Stimulated activated naive CD4-positive, alpha-beta T cell treated with Interleukin-2 at 50 U/mL for 16 hours (primary cell): ENCODE measurements at places on chromosomes 6 and 20.

- no peak for DNase-seq
Measured at GRCh38 chr6:47859175-47859574, 77.3 kb downstream of the OPN5 start.

DNA sequence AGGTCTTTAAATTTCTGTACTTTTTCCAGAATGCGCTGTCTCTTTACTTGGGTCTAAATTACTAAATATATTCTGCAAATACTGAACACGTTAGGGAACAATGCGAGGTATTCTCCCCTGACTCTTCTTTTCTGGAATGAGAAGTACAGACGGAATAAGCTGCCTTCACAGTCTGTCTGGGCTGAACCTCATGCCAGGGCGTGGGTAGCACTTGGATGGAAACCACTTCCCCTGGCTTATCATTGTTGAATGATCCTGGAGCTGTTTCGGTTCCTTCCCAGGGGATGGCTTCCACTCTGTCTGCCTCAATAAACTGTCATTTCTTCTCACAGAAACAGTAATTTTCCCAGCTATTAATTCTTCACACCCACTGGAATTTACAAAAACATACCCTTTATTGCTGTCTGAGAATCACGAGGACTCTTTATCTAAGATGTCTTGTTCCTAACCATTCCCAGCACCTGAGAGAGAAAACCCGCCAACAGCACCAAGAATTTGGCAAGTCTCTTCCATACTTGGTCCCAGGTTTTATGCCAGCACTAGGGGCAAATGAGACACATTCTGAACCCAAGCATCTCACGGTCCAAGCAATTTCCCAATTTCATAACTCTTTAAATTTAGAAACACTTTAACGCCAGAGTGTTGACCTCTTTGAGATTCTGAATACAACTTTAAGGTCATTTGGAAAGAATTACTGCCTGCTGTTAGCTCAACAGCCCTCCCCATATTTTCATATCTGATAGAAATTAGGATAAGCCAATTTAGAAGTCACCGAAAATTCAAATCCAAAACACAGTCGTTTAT lies 43.2 kb upstream of the ADGRF5 start:
- no peak for DNase-seq

DNA sequence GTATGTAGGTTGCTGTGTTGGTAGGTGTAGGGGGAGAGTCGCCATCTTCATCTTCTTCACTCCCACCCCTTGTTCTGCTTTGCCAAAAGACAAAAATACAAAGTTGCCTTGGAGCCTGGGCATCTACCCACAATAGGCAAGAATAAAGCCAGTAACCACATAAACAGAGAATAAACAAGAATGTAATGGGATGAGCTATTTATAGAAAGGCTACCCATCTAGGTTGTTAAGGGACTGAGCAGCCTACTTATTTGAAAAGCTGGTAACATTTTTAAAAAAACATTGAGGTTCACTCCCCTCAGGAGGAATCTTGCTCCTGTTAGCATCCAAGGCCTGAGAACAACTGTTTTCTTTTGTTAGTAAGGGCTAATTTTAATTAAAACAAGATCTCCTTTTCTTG lies 301.4 kb upstream of the STXBP5 start:
- no peak for DNase-seq

DNA sequence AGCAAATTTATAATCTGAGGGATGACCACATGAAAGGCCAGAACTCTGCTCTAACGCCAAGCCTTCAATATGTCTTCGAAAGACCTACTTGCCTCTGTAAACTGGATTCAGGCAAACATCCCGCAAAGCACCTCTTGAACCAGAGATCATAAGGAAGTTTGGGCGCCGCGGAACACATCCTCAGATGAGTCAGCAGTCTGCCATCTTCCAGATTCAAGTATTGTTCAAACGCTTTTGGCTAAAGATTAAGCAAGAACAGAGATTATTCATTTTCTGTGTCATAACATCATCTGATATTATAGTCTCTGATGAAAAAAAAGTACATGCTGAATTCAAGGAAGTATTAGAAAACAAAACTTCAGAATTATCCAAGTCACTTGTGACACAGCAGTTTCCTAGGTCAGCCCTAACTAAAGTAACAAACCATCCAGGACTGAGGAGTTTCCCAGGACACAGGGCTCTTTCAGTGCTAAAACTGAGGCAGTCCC lies 20.8 kb downstream of the TBC1D7 start:
- no peak for DNase-seq

DNA sequence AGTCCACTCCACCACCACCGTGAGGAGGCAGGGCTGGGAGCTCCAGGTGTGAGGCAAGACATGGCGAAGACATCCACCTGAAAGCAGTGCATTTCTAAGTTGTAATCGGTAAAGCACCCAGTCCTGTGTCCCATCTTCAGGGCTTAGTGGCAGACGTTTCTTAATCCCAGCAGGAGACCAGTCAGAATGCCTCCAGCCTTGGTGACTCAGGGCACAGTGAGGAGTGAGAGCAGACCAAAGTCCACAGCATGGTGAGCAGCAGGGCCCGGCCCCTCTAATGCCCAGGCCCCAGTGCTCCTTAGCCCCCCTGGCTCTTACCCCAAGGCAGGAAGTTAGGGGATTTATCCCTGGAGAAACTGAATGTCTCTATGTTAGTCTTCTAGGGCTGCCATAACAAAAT lies 183.9 kb downstream of the SYNDIG1 start:
- DNase-seq: no peak

GRCh38 chr6:150632785-150633485 lies 33.2 kb downstream of the PLEKHG1 start:
- no peak for DNase-seq

- DNase-seq: no peak
Measured at GRCh38 chr6:106300944-106301343, 24.6 kb downstream of the ATG5 start.

DNA sequence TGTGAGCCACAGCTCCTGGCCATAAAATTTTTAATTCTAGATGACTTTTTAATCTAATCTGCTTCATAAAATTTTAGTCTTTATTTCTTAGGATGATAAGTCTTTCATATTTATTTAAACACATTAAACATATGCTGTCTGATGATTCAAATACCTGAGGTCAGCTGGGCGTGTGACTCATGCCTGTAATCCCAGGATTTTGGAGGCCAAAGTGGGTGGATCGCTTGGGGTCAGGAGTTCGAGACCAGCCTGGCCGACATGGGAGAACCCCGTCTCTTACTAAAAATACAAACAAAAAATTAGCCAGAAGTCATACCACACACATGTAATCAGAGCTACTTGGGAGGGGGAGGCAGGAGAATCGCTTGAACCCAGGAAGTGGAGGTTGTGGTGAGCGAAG lies 53.1 kb downstream of the RBM24 start:
- DNase-seq: no peak

DNA sequence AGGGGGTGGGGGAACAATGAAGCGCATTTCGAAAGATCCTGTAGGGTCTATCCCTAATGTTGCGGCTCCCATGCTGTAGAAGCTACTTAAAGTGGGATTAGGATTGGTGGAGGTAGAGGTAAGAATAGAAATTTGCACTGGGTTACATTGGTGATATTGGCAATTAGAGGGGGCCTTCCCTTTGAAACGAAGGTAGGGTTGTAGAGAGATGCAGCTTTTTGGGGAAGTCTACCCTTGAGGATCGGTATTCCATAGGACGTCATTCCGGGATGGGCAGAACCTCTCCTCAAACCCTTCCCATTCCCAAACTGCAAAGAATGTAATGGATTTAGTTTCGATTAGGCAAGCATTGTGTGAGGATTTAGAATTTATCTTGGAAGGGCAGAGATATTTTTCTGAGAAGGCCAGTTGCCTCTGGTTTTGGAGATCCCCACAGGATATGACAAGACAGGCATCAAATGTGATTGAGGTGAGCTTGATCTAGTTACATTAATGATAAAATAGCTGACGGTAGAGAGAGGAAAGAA lies 5.4 kb upstream of the ZNFX1 start:
- no peak for DNase-seq

DNA sequence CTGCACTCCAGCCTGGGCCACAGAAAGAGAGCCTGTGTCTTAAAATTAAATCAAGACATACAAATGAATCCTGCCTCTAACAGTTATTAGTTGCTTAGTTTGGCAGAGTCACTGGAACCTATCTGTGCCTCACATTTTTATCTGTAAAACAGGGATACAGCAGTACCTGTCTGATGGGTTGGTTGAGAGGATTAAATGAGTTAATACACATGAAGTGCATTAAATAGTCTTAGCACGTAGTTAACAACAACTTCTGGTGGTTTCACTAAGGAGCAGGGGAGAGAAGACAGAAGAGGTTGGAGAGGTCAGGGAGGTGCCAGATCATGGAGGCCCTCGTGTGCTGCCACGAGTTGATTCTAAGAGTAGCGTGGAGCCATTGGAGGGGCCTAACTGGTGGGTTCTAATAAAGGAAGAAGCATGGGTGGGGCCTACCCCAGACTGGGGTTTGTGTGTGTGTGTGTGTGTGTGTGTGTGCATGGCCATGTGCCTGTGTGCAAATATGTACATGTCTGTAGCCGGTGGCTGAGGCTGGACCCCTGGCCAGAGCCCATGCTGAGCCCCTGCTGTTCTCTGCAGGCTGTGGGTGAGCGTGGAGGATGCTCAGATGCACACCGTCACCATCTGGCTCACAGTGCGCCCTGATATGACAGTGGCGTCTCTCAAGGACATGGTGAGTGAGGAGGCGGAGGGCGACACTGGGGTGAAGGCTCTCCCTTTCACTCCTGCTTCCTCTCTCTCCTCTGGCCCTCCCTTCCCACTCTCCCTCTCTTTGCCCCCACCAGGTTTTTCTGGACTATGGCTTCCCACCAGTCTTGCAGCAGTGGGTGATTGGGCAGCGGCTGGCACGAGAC lies 9.1 kb downstream of the RBCK1 start:
- no peak for DNase-seq

GRCh38 chr6:57298741-57299140 lies 18.7 kb upstream of the PRIM2 start:
- no peak for DNase-seq

GRCh38 chr20:16246291-16246690 lies 327.0 kb downstream of the KIF16B start:
- DNase-seq: no peak

- DNase-seq: no peak
Measured at GRCh38 chr6:127907960-127908640, 7.2 kb upstream of the THEMIS start.

DNA sequence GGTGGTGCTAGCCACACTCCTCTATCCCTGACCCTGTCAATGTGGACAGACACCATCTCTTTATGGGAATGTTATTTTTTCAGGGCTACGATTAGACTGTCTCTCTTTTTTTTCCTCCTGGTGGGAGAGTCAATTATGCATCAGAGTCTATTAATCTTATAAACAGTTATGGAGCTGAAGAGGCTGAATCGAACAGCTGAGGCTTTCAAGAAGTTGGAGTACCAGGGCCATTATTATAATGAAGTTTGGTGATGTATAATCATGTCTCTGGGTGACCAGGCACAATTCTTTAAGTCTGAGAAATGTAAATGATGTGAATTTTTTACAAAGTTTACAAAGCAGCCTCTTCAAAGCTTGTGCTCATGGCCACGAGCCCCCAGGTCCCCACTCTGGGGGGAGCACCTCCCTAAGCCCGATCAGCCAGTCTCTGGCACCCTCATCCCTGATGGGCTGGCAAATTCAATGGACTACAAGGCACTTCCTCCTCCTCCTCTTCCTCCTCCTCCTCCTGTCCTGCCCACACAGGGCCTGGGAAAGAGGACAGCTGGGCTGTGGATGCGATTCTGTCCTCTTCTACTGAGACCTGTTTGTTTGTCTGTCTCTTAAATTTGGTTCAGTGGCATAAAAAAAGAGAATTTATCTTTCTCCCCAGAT lies 43.9 kb upstream of the QKI start:
- no peak for DNase-seq

DNA sequence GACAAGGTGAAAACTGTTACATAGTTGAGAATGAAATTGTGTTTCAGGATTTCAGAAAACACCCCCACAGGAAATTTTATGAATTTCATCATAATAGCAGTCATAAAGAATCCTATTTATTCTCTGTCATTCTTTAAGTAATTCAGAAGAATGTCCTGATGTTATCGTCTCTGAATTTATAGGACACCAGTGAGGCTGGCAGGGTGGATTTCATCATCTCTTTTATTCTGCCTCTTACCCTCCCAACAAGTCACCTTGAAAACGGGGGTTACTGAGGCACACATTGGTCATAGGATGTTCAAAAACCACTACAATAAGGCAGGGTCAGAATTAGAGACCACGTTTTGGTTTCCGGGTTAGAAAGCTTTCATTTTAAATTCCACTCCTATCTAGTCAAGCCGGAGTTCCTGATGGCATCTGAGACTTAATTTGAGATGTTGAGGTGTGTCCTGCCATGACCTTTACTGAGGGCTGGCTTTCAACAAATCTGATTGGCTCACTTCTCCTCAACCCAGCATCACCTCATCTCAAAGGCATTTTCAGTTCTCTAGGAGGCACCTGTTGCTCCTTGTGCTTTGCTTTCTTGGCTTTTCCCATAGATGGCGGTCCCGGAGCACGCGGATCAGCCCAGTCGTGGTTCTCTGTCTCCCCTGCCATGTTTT lies 230.6 kb upstream of the SUPT3H start:
- no peak for DNase-seq

DNA sequence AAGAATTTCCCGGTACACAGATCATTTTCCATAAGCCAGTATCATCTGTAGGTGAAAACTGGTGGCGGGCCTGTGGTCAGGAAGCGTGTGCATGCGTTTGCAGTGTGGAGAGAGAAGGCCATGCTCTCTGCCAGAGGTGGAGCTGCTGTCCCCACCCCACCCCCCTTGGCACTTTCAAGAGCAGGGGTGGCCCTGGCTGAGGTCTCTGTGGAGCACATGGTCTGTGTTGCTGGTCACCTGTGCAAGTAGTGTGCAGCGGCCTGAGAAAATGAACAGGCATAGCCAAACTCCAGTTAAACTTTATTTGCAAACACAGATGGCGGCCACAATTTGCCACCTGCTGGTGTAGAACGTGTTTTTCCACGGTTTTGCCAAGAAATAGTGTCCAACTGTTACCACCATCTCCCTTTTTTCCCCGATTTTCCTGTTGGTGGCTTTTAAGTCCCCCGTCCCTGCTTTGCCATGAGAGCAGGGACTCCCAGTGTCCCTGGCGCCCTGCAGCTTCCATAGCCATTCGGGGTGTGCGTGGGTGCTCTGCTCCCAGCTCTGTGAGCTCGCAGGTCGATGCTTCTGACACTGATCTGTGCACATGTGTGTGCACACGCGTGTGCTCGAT lies 2.5 kb downstream of the ADRM1 start:
- DNase-seq: no peak

DNA sequence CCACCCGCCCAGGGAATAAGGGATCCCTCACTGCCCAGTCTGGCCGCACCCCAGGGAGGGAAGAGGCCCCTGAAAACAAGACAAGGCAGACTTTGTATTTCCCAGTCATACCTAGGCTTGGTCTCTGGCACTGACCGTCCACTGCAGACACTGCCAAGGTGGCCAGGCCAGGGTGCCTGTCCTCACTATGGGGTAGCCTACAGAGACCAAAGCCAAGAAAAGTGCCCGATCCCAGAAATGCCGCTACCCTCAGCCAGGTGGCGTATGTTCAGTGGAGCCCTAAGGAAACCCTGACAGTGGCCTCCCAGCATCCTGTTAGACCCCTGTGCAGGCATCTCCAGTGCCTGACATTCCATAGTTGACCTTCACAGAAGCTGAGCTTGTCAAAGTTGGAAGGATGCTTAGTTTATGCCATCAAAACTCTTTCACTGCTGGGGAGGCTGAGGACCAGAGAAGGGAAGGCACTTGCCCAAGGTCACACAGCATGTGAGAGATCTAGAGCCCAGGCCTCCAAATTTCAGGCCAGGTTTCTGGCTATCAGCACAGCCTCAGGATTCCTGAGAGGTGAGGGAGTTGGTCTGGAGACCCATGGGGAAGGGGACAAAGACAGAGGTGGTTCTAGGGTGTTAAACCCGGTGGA lies 2.5 kb downstream of the SCRT2 start:
- no peak for DNase-seq
